Activated CD4-positive, alpha-beta T cell treated with anti-CD3 and anti-CD28 coated beads, Interleukin-2, Interleukin-4, amounts not matched to agents 100 ng/mL and 50 ng/mL, durations not matched to agents 16 hours and 8 hours (primary cell): ENCODE measurements at places on chromosomes 3 and 15.

- DNase-seq, result no peak
These were observed 29.6 kb downstream of the DUT start for GRCh38 chr15:48360841-48361240.

DNA sequence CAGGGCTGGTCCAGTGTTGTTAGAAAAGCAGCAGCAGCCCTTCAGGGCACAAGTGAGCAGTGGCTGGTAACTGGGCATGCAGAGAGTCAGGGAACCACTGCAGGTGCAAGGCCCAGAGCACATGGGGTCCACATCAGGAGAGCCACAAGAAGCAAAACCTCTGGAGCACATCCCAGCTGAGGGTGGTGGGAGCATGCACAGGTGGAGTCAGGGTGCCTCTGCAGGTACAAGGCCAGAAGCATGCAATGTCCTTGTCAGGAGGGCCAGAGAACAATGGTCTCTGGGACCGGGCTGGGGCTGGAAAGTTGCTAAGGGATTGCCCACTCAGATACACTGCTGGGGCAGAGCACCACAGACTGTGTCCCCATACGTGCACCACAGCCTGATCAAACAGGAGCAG, 226.1 kb upstream of the UBE2E2 start:
- DNase-seq, result no peak

- no peak for DNase-seq
These were observed 16.6 kb downstream of the ACAD9 start for GRCh38 chr3:128895843-128896697.

- no peak for DNase-seq
These were observed 60.2 kb downstream of the DENND4A start for GRCh38 chr15:65731926-65732325.

GRCh38 chr3:78858910-78859309, 908.9 kb downstream of the ROBO1 start:
- DNase-seq, result no peak

- no peak for DNase-seq
These were observed 609.0 kb downstream of the ZNF385D start for GRCh38 chr3:21142031-21142430.

- no peak for DNase-seq
These were observed 105.3 kb upstream of the PDZRN3 start for GRCh38 chr3:73729969-73730440.

- peak; percentile 57 for DNase-seq
These were observed 27.0 kb downstream of the SHQ1 start for GRCh38 chr3:72821161-72821781.

DNA sequence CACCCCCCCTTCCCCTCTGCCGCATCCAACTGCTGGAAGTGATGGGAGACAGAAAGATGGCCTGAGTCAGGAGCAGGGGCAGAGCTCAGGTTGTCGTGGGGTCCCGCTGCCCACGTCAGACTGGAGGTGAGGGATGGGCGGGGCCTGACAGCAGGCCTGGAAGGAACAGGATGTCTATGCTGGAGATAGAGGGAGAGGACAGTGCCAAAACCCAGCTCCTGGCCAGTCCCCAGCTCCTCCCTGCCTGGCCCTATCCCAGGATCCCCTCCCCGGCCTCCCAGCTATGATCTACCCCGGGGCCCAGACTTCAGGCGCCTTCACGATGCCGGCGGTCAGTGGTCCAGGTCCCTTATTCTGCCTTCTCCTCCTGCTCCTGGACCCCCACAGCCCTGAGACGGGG, at the start of gene LMAN1L:
Gene LMAN1L (plus strand): TSS at position 303 of the 400 bp plus-strand sequence. CDS start 20 bp downstream, at position 323.
- DNase-seq, result no peak

DNA sequence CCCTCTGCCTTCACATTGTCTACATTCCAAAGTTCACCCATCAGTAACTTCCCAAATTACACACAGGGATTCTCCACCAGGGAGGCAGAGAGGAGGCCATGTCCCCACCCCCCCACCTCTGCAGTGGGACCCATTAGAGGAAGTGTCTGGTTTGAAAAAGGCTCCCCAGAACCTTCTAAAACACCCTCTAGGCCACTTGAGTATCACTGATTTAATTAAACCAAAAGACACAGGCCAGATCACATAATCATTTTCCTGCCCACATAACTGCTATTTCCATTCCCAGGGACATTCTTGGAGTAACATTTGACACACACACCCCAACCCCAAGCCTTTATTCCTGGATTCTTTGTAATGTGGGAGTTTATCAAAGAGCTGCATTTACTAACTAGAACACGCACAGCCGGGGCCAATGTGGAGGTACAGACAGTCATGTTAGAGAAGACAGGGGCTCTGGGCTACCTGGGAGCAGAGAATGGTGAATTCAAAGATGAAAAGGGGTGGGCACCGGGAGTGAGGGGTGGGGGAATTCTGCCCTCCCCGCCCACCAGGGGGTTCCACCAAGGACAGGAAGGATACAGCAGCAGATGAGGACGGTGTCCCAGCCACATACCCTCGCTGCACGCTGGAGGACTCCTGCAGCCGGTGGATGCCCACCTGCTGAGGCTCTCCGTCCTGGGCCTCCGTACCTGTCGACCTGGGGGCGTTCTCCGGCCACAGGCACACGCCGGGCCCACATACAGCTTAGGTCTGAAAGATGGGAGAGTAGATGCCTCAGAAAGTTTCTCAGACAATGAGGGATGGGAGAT, 201.4 kb upstream of the CTNNB1 start:
- no peak for DNase-seq

GRCh38 chr15:66124651-66125050, 128.9 kb downstream of the MEGF11 start:
- no peak for DNase-seq

DNA sequence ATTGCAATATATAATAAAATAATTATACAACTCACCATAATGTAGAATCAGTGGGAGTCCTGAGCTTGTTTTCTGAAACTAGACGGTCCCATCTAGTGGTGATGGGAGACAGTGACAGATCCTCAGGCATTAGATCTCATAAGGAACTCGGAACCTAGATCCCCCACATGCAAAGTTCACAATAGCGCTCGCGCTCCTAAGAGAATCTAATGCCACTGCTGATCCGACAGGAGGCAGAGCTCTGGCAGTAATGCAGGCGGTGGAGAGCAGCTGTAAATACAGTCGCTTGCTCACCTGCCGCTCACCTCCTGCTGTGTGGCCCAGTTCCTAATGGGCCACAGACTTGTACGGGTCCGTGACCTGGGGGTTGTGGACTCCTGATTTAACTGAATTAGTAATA, 87.8 kb downstream of the P3H2 start:
- DNase-seq, result no peak

DNA sequence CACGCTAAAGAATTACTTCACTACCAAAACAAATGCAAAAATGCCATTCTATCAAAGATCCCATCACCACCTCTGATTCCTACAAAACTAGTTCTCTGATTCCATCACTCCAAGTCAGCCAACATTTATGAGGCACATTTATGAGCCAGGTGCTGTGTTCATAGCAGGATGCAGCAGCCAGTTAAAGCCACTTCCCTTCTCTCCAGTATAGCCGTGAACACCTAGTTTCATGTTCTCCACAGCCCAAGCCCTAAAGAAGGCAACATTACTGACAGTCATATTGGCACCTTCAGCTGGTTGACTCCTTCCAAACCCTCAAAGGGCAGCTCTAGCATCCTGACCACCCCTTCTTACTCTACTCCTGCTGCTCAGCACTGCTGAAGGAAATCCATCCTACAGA, 36.4 kb downstream of the RYK start:
- no peak for DNase-seq

DNA sequence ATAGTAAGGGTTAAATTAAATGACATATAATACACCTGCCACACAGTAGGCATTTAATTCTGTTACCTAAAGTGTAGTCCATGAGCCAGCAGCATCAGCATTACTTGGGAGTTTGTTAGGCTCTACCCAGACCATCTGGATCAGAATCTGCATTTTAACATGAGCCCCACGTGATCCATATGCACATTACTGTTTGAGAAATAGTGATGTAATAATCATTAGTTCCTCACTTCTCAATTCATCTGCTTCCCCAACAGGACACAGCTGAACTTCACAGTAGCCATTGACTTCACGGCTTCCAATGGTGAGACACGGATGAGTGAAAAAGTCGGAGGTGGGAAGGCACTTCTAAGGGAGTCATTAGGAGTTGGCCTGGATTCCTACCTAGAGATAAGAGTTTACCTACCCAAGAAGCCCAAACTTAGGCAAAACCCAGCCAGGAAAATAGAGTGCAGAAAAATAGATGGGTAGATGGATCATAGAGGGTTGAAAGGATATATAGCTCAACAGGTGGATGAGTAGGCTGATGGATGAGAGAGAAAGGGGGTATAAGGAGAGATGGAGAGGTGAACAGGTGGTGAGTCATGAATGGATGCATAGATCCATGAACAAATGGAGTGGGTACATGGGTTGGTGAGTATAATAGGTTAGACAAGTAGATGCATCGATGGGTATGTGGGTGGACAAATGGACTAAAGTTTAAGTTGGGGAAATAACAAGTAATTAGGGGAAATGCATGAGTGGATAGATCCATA, 13.3 kb downstream of the CPNE9 start:
- DNase-seq, result no peak

DNA sequence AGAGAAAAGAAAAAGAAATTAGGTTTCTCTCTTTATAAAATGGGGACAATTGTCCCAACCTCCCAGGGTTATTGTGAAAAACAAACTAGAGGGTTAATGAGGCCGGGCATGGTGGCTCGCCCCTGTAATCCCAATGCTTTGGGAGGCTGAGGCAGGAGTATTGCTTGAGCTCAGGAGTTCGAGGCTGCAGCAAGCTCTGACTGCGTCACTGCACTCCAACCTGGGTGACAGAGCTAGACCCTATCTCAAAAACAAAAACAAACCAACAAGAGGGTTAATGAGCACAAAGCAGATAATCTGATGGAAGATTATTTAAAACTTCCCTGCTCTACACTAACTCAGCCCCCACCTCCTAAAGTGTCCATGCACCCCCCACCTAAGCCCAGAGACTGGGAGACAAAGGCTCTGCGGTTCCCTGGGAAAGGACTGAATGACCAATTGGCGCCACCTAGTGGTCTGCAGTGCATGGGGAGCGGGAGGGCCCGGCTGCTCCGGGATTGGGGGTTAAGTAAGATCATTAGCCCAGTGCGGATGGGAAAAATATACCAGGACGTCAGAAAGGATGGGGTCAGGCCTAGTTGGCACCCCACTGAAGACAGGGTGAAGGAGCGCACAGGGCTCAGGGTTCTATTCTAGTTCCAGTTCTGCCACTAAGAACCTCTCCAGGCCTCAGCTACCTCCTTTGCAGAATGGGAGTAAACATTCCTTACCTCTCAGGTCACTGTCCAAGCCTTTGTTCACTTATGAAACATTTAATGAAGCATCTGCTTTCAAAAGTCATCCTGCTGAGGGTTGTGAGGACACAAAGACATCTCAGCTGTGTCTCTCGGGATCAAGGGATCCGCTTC, 15.6 kb downstream of the PIF1 start:
- DNase-seq, result peak; percentile 71

DNA sequence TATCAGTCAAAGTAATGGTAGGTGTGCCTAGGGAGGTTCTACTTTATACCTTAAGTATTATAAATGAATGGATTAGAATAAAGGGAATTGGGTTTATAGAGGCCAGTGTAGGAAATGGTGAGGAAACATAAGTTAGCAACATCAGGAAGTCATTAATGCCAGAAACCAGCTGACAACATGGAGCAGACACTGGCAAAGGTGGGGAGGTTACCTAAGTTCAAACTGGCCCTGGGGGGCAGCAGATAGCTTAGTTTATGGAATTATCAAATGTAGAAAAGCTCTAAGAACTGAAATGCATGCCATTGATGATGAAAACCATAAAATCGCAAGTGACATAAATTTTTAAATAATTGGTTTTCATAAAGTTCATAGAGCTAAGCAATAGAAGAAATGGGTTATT, 498.6 kb downstream of the NAALADL2 start:
- no peak for DNase-seq

GRCh38 chr3:173653781-173654180, 256.2 kb downstream of the NLGN1 start:
- no peak for DNase-seq

GRCh38 chr15:75170711-75171341, 30.9 kb upstream of the C15orf39 start:
- no peak for DNase-seq

DNA sequence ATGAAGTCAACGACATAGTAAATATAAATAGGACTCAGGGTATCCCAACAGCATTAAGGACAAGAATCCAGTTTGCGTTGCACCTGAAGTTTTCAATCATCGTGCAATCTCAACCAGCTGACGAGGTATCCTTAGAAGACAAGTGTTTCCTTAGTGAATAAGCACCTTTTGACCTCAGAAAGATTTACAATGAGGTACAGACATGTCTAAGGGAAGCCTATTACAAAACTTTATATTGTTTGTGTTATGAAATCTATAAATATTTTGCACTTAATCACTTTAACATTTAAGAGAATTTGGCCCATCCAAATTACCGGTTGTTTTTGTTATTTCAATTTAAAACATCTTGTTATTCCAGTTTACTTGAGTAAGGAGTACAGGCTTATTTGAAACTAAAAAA, 64.9 kb upstream of the PRICKLE2 start:
- DNase-seq, result no peak

DNA sequence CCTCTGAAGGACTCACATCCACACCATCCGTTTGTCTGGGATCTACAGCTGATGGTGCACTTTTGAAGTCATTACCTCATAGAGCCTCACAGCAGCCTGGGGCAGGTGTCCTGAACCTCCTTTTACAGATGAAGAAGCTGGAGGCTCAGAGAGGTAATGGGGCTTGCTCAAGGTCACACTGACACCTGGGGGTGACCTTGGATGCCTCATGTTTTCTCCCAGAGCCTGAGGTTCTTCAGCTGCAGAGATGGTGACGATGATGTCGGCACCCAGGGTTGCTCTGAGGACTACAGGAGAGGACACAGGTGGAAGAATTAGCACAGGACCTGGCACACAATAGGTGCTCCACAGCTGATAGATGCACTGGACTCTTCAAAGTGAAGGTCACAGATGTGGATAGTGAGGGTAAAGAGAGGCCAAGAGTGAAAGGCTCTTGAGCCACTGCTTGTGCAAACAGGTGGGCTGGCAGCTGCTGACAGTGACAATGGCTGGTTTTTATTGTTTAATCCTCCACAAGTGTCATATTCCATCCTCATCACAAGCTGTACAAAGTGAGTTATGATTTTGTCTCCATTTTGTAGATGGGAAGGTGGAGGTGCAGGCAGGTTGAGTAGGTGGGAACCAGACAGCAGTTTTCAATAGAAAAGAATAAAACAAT, 17.4 kb upstream of the ATP2B2 start:
- no peak for DNase-seq

DNA sequence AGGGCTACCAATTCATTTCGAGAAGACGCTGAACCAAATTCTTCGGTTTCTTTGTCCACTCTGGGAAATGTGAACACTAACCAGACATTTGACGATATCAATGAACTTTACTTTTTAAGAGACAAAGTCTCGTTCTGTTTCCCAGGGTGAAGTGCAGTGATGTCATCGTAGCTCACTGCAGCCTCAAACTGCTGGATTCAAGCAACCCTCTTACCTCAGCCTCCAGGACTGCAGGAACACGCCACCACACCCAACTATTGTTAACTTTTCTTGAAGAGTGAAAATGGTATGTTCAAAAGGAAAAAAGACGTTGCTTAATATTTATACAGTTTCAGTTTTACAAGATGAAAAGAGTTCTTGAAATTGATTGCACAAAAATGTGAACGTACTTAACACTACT, 30.6 kb downstream of the MB21D2 start:
- peak; percentile 60 for DNase-seq
